Stimulated activated CD8-positive, alpha-beta memory T cell treated with anti-CD3 and anti-CD28 coated beads, Interleukin-7, amount 100 ng/mL, for 48 hours (primary cell): ENCODE measurements at places on chromosomes 2 and 18.

DNA sequence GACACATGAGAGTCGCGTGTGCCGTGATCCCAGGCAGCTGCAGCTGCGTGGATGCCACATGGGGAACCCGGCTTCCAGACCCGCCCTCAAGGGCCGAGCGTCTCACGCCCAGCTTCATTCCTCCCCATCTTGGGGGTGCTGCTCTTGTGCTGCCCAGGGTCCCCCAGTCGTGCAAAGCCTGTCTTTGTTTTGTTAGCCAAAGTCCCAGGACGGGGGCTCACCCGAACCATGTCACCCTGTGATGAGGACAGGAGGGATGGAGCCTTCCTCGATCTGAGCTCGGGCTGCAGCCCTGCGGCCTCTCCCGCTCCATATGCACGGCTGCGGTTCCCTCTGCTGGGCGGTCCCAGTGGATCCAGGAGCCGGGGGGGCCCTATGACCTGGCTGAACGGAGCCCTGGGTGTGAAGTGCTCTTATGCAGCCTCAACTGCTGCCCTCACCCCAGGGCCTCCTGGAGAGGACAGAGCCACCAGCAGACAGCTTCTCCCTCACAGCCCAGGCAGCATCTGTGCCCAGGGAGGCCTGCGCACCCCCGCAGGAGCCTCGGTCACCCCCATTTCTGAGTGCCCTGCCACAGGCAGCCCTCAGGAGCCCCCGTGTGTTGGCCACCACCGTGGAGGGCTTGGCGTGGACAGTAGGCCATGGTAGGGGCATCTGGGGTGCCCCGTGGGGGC, 99.0 kb upstream of the CTDP1 start:
- no peak for DNase-seq

GRCh38 chr18:61308795-61309393, 24.3 kb upstream of the CDH20 start:
- DNase-seq: no peak

DNA sequence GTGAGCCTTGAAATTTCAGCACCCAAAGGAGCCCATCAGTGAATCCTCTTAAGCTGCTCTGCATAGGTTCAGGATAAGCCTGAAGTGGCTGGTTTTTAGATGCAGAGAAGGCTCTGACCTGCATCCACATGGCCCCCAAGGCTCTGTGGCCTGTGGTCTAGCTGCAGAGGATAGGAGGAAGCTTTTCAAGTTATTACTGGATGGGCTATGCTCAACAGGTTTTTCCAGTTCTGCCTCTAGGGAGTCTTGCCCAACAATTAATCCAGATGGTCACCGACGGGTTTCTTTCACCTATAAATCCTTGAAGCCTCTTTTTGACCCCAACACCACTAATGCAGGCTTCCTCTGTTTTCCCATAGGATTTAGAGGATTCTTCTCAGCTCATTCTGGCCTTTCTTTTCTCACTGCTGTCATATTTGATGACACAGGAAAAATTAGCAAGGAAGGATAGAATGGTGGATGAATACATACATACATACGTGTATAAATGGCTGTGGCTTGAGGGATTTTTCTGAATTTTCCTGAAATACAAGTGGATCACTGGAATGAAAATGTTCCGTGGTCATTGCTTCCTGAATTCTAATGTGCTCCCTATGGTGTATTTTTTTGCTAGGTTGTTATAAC, 52.2 kb upstream of the BCL2L11 start:
- DNase-seq: no peak

DNA sequence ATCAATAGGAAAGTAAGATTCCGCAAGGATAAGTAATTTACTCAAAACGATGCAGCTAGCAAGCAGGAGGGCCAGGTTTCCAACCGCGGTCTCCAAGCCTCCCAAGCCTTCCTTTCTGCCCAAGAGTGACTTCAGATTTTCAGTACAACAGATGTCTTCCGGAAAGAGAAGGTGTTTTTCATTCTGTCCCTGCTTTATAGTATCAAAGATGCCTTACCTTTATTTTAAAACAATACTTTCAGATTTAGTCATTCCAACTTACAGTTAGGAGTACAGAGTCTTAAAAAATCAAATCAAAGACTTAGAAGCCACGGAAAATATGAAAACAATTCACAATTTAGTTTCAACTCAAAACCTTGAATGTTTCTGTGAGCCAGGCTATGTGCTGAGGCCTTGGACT, 43.6 kb downstream of the CYB5A start:
- no peak for DNase-seq

GRCh38 chr2:204175552-204176271, 239.1 kb downstream of the ICOS start:
- no peak for DNase-seq

- DNase-seq: no peak
Observed at GRCh38 chr2:181484851-181485637, 27.9 kb downstream of the ITGA4 start.

- no peak for DNase-seq
Observed at GRCh38 chr2:49933711-49934110, 779.4 kb upstream of the FSHR start.

- no peak for DNase-seq
Observed at GRCh38 chr2:10322973-10323372, 20.3 kb downstream of the HPCAL1 start.

DNA sequence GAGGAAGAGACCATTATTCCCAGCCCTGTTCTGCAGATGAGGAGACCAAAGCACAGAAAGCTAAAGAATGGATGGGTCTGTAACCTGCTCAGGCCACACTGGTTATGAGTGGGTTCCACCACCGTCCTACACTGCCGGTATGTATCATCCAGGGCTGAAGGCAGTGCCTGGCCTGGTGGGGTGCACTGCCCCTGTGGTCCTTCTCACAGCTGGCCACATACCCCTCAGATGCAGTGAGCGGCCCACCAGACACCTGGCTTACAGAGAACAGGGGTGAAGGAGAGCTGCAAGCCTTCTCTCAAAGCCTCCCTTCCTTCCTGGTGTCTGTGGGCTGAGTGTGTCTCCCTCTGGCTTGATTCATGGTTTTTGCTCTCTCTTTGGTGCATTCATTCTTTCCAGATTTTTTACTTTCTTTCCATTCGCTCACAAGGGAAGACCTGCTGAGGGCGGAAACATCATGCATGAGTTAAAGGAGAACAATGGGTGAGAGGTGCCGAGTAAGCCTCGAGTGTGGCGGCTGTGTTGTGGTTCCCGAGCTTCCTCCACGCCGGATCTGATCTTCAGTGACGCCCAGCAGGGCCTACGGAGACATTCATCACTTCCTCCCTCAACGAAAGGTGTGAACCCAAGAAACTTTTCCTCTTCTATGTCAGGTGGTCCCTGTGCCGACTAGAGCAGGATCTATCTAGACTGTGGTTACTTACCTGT, 62.1 kb upstream of the REL start:
- DNase-seq: peak; percentile 87

- DNase-seq: no peak
Observed at GRCh38 chr18:28574175-28574574, 397.2 kb upstream of the CDH2 start.

DNA sequence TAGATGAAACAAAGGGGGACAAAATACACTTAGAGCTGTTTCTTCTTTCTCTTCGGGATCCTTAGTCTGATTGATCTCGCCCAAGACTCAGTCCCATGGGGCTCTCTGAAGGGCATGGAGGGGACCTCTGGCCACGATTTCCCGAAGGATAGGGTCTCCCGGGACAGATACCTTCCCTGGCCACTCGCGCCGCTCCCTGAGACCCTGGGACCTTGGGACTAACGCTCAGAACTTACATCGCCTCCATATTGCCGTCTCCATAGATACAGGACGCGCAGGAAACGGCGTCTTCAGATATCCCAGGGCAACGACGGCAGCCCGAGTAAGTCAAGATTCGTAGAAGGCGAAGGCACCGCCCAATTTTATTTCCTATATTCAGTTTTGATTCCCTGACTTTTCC, at the start of gene CFAP65:
Gene CFAP65 (minus strand): TSS at position 265 of the 400 bp plus-strand sequence. CDS start 2,468 bp downstream, outside the sequence.
- no peak for DNase-seq

- DNase-seq: no peak
Observed at GRCh38 chr2:124533226-124533954, 508.3 kb downstream of the CNTNAP5 start.

GRCh38 chr2:8547284-8548064, 134.4 kb upstream of the ID2 start:
- no peak for DNase-seq

GRCh38 chr2:64202206-64202845, 58.1 kb upstream of the PELI1 start:
- DNase-seq: no peak

- DNase-seq: no peak
Observed at GRCh38 chr18:71168557-71169145, 879.8 kb downstream of the SOCS6 start.

GRCh38 chr2:199818026-199818425, 33.0 kb downstream of the FTCDNL1 start:
- no peak for DNase-seq

- DNase-seq: no peak
Observed at GRCh38 chr2:60559880-60560279, 6.4 kb upstream of the BCL11A start.

- no peak for DNase-seq
Observed at GRCh38 chr2:153770359-153770991, 101.2 kb upstream of the GALNT13 start.

DNA sequence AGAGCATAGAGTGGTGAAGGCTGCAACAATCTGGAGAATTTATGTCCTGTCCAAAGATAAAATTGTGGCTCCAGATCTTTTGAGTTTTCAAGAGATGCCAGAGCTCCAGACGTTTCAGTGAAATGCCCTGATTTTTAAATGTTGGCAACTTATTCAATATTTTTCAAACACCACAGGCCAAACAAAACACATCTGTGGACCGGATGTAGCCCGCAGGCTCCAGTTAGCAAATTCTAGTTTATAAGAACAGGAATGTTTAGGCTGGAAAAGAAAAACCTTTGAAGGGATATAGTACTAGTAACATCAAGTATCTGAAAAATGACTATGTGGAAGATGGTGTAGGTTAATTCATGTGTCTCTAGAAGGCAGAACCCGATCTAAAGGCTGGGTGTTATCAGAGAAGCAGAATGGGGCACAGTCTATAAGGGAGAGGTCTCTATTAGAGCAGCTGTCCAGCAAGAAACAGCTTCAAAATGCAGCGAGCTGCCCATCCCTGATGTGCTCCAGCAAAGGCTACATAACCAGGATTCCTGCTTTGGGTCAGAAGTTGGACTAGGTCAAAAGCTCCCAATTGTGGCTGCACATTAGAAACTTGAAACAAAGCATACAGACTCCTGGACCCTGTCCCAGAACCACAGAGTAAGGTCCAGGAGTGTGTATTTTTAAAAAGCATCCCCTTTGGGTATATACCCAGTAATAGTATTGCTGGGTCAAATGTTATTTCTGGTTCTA, 105.9 kb downstream of the ANKRD44 start:
- DNase-seq: no peak

DNA sequence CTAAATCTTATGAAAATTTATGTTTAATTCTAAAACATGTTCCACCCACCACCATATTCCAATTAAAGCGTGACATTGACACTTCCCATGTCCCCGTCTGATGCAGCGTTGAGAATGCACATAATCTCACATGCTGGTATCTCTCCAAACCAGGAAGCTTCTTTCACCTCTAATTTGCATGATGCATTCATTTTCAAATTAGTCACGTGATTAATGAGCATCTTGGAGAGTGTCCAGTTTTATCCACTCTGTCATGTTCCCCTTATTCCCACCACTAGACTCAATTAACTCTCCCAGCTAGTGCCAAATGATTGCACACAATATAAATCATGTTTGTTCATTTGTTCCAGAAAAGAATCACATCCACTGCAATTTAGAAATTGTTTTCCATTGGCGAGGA, 105.8 kb downstream of the RIT2 start:
- no peak for DNase-seq

GRCh38 chr2:160140471-160140870, 59.6 kb downstream of the ITGB6 start:
- no peak for DNase-seq

DNA sequence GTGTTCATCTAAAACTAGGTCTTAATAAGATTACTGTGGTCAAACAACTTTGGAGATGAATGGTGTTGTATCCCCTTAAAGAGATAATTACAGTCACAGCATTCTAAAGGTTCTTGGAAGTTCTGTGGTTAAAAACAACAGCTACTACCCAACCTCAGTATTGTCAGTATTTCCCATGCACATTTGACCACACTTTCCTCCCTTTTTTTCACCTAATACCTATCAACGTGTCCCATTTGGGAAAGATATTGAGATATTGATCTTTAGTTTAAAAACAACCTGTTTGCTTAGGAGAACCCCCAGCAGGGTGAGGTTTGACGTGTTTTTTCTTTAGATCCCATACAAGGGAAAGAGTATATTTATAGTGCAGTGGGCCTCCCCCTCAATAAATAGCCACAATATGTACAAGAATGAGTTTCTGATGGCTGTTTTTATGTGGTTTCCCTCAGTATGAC, 65.6 kb downstream of the WDR7 start:
- no peak for DNase-seq

GRCh38 chr2:175414882-175415487, 233.5 kb upstream of the ATP5MC3 start:
- no peak for DNase-seq

DNA sequence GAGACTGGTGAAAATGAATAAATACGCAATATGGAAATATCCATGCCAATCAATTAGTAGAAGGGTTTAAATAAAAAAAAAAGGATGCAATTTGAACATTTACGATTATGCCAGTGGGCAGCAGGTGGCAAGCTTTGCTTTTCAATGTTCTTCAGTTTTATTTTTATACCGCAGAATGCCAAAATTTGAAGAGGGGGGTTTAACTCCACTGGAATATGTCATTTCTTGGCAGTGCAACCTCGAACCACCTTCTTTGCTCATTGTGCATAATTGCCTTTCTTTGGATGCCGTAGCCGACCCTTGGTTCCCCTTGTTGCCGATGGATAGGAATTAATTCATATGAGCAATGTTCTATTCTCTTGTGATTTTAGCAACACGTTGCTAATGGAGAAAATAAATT, 88.0 kb downstream of the LTBP1 start:
- DNase-seq: no peak

- DNase-seq: no peak
Observed at GRCh38 chr2:42171396-42171980, 2.3 kb downstream of the EML4 start.

GRCh38 chr2:197904446-197904845, 100.1 kb downstream of the PLCL1 start:
- no peak for DNase-seq

DNA sequence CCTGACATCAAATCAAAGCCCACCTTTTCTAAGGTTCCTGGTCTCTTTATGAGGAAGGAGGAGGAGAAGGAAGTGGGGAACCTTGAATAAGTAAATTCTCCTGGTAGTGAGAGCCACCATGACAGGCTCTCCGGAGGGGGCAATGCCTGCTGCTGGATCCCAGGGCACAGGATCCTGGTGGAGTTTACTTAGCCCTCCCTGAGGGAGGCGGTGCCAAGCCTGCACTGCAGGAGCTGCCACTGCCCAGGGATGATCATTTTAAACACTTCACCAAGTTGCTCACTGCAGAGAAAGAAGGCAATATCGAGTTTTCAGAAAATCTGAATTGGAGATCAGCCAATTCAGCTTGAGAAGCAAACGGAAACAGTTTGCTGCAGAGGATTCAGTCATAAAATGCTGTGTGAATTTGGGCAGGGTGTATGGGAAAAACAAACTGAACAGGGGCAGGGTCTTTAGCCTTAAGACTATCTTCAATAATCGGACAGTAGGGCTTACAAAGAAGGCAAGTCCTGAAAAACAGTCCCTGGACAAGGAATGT, 200.7 kb downstream of the RAD51AP2 start:
- DNase-seq: no peak
